ENCODE measurements at places on chromosomes 11 and 22. TPM values are rescaled to one million over a fixed set of nuclear protein-coding genes. Genes with fewer than 3 reads are reported as not detected.

The OSBP2 gene
- polyA plus RNA-seq = 5.5 TPM

The AMOTL1 gene
- 49.9 TPM for polyA plus RNA-seq

The OR5T3 gene
- polyA plus RNA-seq = not detected

The SLC25A22 gene
- polyA plus RNA-seq = 21.7 TPM

The SHANK2 gene
- polyA plus RNA-seq = 26.5 TPM

The OR52H1 gene
- not detected for polyA plus RNA-seq

The NFAM1 gene
- 1.1 TPM for polyA plus RNA-seq

The OVOL1 gene
- 15.0 TPM for polyA plus RNA-seq

The CCDC73 gene
- polyA plus RNA-seq = 0.36 TPM

The GGTLC3 gene
- polyA plus RNA-seq = not detected

The MICAL2 gene
- polyA plus RNA-seq = 8.5 TPM

The LSP1 gene
- 4.5 TPM for polyA plus RNA-seq

The SELENOM gene
- 5.6 TPM for polyA plus RNA-seq

The POTEH gene
- not detected for polyA plus RNA-seq

The MS4A5 gene
- not detected for polyA plus RNA-seq

The OR52I1 gene
- 0.05 TPM for polyA plus RNA-seq

The CRYBA4 gene
- polyA plus RNA-seq = not detected

The TREH gene
- 0.43 TPM for polyA plus RNA-seq

The VWCE gene
- 4.4 TPM for polyA plus RNA-seq

The CNGA4 gene
- 0.30 TPM for polyA plus RNA-seq

The OR5A1 gene
- polyA plus RNA-seq = 0.03 TPM

The GAB4 gene
- not detected for polyA plus RNA-seq

The CST6 gene
- not detected for polyA plus RNA-seq

The IFITM1 gene
- polyA plus RNA-seq = 36.7 TPM

The ZNF280B gene
- polyA plus RNA-seq = 4.0 TPM

The IGLL5 gene
- polyA plus RNA-seq = 0.34 TPM

The SESN3 gene
- 65.3 TPM for polyA plus RNA-seq

The ADORA2A gene
- 8.0 TPM for polyA plus RNA-seq

The SLC22A24 gene
- polyA plus RNA-seq = 0.76 TPM

The SCGB1C1 gene
- polyA plus RNA-seq = 0.48 TPM

The KRTAP5-9 gene
- 0.59 TPM for polyA plus RNA-seq

The TBX10 gene
- polyA plus RNA-seq = not detected

The NLRP14 gene
- 0.67 TPM for polyA plus RNA-seq

The SUN2 gene
- 72.6 TPM for polyA plus RNA-seq
